Right ventricle myocardium superior (tissue), 1 donor: ENCODE measurements at places on chromosomes 4 and X. TPM values are rescaled to one million over a fixed set of nuclear protein-coding genes. Genes with fewer than 3 reads are reported as not detected.

CCDC149 gene
- total RNA-seq = 10.8 TPM

DNA sequence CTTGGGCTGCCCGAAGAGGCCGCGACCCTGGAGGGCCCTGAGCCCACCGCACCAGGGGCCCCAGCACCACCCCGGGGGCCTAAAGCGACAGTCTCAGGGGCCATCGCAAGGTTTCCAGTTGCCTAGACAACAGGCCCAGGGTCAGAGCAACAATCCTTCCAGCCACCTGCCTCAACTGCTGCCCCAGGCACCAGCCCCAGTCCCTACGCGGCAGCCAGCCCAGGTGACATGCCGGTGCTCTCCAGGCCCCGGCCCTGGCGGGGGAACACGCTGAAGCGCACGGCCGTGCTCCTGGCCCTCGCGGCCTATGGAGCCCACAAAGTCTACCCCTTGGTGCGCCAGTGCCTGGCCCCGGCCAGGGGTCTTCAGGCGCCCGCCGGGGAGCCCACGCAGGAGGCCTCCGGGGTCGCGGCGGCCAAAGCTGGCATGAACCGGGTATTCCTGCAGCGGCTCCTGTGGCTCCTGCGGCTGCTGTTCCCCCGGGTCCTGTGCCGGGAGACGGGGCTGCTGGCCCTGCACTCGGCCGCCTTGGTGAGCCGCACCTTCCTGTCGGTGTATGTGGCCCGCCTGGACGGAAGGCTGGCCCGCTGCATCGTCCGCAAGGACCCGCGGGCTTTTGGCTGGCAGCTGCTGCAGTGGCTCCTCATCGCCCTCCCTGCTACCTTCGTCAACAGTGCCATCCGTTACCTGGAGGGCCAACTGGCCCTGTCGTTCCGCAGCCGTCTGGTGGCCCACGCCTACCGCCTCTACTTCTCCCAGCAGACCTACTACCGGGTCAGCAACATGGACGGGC lies 579 bp downstream of the ABCD1 start:
- no peak for DNase-seq

ZAR1 gene
- not detected for total RNA-seq

DNA sequence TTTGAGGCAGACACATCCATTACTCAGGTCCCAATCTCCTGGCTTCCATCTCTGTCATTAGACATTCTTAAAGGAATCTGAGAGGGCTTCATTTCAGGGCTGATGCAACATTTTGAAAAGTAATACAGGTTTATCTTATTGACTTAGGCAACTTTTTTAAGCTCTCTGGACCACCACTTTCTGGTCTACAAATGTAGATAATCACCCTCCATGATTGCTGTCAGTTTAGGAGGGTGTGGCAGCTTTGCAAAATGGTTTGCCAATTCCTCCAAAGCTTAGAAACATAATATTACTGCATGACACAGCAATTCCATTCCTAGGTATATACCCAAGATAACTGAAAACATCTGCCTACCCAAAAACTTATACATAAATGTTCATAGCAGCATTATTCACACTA lies 77.6 kb downstream of the ARHGAP6 start:
- DNase-seq = no peak

CASP6 gene
- 7.0 TPM for total RNA-seq

DNA sequence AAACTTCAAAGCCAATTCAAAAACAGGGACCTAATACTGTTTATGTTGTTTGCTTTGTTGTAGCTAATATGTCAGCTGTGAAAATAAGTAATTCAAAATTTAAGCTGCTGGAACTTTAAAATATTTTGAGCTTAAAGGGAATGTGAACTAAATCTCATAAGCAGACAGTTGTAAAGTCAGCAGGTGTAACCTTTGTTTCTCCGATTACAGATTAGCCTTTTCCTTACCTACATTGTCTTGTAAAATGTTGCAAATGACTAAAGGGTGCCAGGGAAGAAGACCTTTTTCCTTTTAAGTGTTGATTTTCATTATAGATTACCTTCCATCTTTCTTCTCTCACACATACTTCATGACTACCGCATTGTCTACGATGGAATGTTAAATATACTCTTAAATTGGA lies 405.1 kb downstream of the KCNIP4 start:
- no peak for DNase-seq
